ENCODE measurements at places on chromosomes 12 and 14.

GRCh38 chr14:99755068-99755405 lies 38.2 kb upstream of the EML1 start:
- no peak for DNase-seq

GRCh38 chr14:60014402-60014801 lies 77.3 kb upstream of the PCNX4 start:
- DNase-seq = no peak

- DNase-seq = no peak
Observed at GRCh38 chr14:105108516-105108864, 43.3 kb upstream of the GPR132 start.

GRCh38 chr12:51103977-51104376 lies 20.6 kb upstream of the CSRNP2 start:
- no peak for DNase-seq

- no peak for DNase-seq
Observed at GRCh38 chr14:49381778-49382177, 204.4 kb downstream of the RPS29 start.

DNA sequence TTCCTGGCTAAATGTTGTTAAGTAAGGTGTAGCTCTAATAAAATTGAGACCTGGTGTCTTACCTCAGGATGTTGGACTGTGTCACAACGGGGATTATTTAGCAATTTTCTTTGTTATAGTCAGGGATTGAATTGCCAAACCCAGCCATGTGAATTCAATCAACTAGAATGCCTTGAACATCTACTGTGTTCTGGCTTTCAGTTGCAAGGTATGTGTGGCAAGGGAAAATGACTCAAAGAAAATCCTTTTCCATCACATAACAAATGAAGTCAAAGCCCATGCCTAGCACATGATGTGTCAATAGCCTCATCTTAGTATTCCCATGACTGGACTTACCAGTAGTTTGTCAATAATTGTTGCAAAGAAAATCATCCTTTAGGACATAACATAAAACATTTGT lies 519.8 kb upstream of the FLRT2 start:
- DNase-seq = no peak

DNA sequence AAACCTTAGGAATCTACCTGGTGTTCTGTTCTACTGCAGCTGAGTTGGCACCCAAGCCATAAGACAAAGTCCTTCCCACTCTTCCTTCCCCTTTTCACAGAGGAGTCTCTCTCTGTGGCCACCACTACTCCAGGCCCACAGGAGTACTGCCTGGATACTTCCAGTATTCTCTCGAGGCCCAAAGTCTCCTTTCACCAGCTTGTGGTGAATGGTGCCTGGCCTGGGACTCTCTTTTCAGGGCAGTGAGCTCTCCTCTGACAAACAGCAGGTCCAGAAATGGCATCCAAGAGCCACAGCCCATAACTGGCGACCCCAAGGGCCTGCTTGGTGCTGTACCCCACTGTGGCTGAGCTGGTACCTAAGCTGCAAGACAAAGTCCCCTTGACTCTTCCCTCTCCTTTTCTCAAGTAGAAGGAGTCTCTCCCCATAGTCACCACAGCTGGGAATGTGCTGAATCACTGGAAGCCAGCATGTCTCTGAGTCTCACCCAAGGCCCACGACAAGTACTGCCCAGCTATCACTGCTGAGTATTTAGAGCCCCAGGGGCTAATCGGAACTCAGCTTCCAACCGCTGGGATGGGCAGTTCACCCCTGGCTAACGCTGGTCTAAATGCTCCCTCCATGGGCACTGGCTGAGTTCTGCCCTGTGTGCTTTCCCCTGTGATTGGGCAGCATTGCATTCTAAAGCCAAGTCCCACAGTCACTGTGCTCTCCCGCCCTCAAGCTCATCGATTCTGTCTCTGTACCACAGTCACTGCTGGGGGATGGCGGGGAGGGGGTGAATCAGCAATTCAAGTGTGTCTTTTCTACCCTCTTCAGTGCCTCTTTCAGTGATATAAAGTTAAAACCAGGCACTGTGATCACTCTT lies 6.1 kb downstream of the A2ML1 start:
- DNase-seq = no peak

- no peak for DNase-seq
Observed at GRCh38 chr12:3253682-3254275, 176.6 kb downstream of the TSPAN9 start.

DNA sequence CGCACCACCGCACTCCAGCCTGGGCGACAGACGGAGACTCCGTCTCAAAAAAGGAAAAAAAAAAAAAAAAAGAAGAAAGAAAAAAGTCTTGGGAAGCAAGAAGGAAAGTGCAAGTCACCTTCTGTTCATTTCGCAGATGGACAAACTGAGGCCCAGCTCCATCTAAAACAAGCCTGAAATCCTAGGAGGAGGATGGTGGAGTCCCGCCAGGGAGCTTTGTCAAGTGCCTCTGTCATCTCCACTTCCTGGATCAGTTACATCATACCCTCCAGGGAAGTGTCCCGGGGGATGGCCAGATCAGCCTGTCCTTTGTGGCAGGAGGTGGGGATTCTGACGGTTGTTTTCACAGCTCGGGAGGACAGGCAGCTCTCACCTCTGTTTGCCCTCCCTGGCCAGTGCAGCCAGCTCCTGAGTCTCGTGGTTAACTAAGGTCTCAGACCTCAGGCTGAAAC lies 8.7 kb upstream of the SDSL start:
- no peak for DNase-seq

DNA sequence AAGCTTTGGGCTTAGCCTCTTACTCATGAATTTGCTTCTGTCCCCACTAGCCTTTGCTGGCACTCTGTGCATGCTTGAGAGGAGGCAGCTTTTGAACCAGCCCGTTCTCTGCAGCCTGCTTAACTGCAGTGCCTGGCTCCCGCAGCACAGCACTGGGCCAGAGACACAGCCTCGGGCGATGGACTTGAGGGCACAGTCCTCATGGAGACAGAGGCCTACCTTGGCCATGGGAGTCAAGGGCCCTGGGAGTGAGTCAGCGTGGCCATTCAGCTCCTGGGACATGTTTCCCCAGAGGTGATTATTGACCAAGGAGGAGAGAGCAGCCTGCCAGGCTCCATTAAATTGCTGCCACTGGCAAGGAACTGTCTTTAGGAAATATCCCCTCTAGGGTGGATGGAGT lies 93.5 kb downstream of the SMOC1 start:
- no peak for DNase-seq

DNA sequence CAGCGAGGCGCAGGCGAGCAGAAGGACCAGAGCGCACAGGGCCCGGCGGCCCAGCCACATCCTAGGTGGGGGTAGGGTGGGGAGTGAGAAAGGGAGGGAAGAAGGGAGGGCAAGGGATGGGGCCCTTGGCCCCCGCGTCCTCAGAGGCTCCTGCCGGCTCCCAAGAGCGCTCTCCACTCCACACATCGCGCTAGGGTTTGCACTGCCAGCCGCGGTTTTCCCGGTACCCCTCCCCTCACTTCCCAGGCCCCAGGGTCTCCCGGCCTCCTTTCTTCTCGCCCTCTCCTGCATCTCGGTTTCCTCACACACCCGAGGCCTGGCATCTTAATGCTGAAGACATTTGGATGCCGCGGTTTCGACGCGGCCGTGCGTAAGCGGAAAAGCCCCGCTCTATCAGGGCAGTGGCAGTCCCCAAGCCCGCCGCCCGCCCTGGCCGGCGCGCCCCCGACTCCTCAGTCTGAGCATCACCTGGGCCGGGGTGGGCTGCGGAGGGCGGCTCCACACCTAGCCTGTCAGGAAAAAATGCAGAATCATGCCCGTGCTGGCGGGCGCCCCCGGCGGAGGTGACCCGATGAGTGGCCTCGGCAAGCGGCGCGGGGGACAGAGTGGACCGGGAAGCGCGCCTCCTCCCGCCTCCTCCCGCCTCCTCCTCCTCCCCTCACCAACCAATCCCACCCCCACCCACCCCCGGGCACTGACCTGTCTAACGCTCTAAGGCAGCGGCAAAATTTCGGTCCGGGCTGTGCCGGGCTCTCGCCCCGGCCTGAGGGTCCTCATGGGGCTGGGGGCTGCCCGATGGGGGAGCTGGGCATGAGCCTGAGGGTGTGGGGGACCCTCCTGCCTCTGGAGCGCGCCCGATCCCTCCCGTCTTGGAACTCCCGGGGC lies 686 bp downstream of the B4GALNT1 start:
- peak; percentile 68 for DNase-seq

DNA sequence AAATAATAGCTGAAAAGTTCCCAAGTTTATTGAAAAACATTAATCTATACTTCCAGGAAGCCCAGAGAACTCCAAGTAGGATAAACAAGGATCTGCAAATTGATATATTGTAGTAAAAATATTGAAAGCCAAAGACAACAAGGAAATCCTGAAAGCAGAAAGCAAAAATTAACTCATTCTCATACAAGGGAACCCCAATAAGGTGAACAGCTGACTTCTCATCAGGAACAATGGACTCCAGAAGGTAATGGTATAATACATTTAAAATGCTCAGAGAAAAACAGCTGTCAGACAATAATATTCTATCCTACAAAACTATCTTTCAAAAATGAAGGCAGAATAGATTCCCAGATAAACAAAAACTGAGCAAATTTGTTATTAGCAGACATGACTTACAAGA lies 138.1 kb upstream of the BMP4 start:
- DNase-seq = no peak

GRCh38 chr14:95185767-95186392 lies 28.6 kb upstream of the DICER1 start:
- DNase-seq = no peak

GRCh38 chr14:101088395-101088667 lies 184.8 kb upstream of the RTL1 start:
- DNase-seq = no peak

- DNase-seq = no peak
Observed at GRCh38 chr12:52396656-52397055, 9.5 kb downstream of the KRT82 start.

All from stimulated activated effector memory CD8-positive, alpha-beta T cell treated with anti-CD3 and anti-CD28 coated beads, Interleukin-12 subunit alpha, Interleukin-12 subunit beta, amount 100 ng/mL, for 72 hours (primary cell).